ENCODE measurements at places on chromosomes 2 and 18.

GRCh38 chr18:57107140-57107832 is 39.6 kb upstream of the BOD1L2 start:
- DNase-seq: no peak

GRCh38 chr2:127829845-127830246 is 18.9 kb upstream of the WDR33 start:
- no peak for DNase-seq

DNA sequence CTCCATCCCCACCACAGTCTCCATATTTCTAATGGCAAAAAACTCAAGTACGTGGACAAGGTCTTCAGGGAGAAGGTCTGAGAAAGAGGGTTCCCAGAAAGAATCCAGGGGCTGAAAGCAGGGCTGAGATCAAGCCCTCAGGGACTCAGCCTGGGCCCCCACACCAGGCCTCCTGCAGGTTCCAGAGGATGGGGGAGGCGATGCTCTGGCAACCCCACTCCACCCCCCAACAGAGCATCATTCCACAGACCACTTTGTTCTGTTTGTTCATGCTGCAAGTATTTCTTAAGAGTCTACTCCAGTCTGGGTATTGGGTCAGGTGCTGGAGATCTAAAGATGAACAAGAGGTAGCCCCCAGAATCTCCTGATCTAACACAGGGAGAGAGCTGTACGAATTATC is 32.2 kb downstream of the ZBTB7C start:
- DNase-seq: no peak

DNA sequence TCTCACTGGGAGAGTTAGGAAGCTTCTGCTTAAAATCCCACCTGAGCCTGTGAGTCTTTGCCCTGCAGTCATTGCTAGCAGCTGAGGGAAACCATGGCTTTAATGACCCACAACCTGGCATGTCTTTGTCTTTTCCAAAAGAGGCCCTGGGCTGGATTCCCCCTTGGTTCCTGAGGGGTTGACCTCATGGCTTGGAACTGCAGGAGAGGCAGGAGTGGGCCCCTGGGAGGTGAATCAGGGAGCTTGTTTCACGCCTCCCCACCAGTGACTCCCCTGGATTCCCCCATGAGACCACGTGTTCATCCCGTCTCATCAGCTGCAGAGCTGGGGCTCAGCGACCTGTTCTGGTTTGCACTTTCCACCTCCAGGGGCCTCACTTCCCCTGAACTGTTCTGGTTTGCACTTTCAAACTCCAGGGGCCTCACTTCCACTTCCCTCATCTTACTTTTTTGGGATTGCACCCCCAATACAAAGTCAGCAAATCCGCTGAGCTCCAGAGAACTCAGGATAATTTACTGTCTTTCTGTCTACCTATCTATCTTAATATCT is 58.5 kb upstream of the TMEM18 start:
- no peak for DNase-seq

GRCh38 chr18:51862051-51862715 is 477.8 kb upstream of the DCC start:
- DNase-seq: no peak

GRCh38 chr2:8496079-8496478 is 185.8 kb upstream of the ID2 start:
- DNase-seq: no peak

GRCh38 chr2:72835403-72835802 is 9.6 kb upstream of the EXOC6B start:
- DNase-seq: no peak

All from activated CD8-positive, alpha-beta memory T cell treated with anti-CD3 and anti-CD28 coated beads for 1 hour (primary cell).